Activated T-cell treated with anti-CD3 and anti-CD28 coated beads for 1 hour (primary cell): ENCODE measurements at places on chromosomes 6 and 20.

- DNase-seq, result no peak
Measured at GRCh38 chr6:146581968-146582367, 16.8 kb upstream of the ADGB start.

- no peak for DNase-seq
Measured at GRCh38 chr6:17998003-17998402, 10.6 kb upstream of the KIF13A start.

DNA sequence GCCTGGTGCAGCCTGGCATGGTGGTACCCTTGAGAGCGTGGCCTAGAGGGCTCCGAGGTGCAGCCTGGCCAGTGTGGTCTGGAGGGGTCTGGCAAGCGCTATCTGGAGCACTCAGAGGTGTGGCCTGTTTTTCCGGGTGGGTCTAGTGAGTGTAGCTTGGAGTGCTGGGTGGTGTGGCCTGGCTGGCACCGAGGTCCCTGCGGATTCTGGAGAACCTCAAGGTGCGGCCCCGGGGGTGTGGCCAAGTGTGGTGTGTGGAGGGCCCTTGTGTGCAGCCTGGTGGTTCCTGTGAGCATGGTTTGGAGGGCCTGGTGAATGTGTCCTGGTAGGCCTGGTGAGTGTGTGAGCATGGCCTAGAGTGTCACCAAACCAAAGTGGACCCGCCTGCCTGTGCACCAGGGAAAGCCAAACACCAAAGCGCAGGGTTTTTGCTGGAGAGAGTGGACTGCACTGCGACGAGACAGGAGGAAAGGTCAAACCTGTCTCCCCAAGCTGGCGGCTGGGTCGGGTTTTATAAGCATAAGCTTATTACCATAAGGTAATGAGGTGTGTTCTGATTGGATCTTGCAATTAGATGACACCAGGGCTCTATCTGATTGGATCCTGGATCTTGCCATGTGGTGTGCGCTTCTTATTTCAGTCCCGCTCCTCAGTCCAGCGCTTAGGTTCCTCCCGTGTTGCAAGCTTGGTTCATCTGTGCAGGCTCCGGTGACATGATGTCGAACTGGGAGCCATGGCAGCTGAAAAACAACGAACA lies 35.7 kb downstream of the IGF2R start:
- DNase-seq, result no peak

DNA sequence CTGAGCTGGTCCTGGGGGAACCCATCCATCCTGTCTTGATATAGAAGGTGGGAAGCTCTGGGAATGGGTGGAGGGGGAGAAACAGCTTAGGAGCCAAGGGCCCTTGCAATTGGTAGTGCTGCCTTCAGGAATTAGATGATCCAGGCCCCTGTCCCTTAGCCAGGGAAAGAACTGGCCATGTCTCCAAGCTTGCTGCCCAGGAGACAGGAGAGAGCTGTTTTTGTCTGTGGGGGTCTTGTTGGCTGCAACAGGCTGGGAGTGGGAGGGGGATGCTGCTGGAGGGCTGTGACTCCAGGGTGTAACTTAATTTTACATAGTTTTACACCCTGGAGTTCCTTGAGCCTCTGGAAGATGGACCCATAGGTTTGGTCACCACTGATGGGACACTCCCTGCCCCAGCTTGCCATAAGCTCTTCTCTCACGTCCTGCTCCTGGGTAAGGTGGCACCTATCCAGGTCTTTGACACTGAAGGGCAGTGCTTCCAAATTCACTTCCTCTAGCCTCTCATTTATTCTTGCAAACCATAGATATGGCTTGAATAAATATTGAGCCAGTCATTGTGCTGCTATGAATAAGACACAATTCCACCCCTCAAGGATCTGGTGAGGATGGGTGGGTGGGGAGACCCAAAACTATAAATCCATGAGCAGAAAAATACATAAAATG lies 16.8 kb downstream of the VEGFA start:
- DNase-seq, result no peak

- DNase-seq, result no peak
Measured at GRCh38 chr6:40543146-40543545, 44.0 kb downstream of the LRFN2 start.

GRCh38 chr6:287489-287860 lies 4.8 kb upstream of the DUSP22 start:
- no peak for DNase-seq

DNA sequence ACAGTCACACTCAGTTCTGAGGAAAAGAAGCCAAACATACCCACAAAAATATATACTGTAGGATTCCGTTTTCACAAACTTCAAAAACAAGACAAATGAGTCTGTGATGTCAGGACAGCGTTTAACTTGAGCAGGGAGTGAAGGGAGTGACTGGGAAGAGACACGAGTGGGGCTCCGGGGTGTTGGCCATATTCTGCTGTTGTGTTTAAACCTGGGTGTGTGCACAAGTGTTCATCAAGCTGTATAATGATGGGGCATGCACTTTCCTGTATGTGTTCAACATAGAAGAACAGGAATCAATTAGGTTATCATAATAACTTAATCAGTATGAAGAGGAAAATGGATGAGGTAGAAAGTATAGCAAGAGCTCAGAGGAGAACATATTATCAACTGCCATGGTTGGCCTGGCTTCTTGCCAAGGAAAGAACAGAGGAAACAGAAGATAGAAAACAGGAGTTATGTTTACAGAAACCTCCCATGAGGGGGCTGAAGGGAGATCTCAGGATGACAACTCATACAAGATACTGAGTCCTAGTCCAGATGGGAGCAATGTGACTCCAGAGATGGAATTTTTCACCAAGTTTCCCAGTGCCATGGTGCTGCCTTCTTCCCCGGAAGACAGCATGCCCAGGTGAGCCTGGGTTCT lies 15.1 kb upstream of the AFDN start:
- no peak for DNase-seq

GRCh38 chr20:34907616-34908469 lies 31.4 kb downstream of the ACSS2 start:
- DNase-seq, result no peak

- no peak for DNase-seq
Measured at GRCh38 chr6:81822568-81822967, 70.1 kb upstream of the TENT5A start.

DNA sequence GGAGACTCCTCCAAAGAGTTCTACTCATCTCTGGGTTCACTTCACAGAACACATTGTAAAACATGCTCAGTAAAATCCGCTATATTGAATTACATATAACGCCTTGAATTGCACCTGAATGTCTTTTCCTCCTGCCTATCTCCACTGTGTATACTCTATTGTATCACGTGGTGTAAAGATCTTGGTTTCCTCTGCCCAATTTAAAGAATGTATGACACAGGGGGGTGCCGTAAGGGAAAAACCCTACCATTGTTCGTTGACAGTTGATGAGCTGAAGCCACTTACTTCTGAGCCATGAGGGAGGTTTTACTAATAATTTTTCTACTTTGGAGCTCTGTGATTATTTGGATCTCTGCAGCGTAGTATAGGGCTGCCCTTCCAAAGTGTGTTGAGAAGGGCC lies 6.0 kb downstream of the ASF1A start:
- DNase-seq, result no peak

DNA sequence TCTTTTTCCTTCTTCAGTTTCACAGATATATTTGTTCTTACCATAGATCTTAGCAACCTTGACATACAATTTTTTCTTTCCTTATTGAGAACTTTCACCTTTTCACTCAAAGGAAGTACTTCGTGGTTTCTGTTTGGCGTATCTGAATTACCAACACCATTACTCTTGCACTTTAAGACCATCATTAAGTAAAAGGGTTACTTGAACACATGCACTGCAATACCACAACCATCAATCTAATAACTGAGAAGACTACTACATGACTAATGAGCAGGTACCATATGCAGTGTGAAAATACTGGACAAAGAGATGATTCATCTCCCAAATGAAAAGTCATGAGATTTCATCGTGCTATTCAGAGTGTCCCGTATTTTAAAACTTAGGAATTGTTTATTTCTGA lies 21.7 kb upstream of the SENP6 start:
- no peak for DNase-seq

- DNase-seq, result peak; percentile 71
Measured at GRCh38 chr6:42782689-42783176, 881 bp downstream of the BICRAL start.

- DNase-seq, result no peak
Measured at GRCh38 chr6:108606250-108606690, 45.6 kb downstream of the FOXO3 start.

DNA sequence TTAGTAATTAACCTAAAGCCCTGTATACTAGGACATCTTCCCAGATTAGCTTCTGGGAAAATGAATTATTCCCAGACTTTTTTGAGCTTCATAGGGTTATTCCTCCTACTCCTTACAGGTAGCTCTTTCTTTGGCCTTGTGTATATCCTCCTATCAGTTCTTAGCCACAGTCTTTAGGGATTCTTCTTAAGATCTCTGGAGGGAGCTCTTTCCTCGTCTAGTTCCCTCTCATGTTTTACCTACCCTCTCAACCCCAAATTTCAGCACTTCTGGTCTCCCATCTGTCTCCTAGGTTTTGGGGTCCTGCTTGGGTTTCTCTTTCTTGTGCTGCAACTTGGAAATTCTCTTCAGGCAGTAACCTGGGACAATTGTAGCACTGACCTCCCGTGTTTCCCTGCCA lies 46.4 kb upstream of the SLC35B3 start:
- no peak for DNase-seq

GRCh38 chr6:167849846-167850459 lies 23.2 kb downstream of the AFDN start:
- no peak for DNase-seq

DNA sequence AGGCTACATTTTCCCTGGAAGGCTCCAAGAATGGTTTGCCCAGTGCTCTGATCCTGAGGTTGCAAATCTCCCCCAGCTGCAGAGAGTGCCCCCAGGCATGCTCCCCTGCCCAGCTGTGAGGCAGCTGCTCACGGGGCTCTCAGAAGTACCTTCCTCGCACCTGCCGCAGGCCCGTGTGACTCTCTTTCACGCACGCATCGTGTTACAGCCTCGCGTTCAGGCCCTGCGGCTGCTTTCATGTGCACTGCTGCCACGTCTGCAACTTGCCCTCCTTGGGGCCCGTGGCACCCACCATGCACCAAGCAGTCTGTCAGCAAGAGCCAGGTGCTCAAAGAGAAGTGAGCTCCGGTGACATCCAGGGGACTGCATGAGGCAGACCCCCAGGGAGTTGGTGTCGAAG lies 28.6 kb upstream of the SPO11 start:
- DNase-seq, result no peak

DNA sequence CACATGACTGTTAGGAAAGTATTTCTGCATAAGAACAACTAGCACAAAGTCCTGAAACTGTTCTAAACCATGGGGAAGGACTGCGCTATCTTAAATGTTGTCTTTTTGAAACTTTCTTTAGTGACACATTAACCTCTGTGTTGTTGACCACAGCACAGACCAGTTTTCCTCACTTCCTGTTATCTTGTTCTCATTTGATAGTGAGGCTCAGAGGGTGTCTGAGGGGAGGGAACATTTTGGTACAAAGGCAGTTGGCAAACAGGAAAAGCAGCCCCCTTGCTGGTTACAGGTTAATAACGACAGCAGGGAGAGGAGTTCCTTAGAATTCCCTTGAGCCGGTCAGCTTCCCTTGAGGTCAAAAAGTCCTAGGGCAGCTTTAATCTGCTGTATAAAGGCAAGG lies 143.5 kb upstream of the BMP2 start:
- no peak for DNase-seq

- DNase-seq, result no peak
Measured at GRCh38 chr6:108169464-108170331, 3.9 kb downstream of the NR2E1 start.

DNA sequence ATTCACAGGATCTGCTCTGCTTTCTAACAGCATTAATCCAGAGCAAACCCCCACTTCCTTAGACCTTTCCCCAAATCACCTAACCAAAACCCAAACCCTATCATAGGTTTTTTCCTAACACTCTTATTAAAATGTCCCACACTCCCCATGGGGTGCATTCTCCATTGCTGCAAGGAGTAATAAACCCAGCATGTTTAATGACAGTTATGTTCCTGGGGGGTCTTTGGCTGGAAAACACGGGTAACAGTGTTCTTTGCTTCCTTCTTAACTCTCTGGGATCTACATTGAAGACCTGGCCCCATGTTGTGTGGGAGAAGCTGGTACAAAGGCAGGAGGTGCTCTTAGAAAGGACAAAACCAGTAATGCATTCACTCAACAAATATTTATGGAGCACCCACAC lies 16.1 kb downstream of the TRIM31 start:
- no peak for DNase-seq
